Osteocyte (in vitro differentiated cells): ENCODE measurements at places on chromosomes 4 and X. TPM values are rescaled to one million over a fixed set of nuclear protein-coding genes. Genes with fewer than 3 reads are reported as not detected.

CXCL8 gene
- total RNA-seq: 32.4 and 33.5 TPM in 2 replicates

AMMECR1 gene
- 10.1 and 10.9 TPM in 2 replicates for total RNA-seq

SUV39H1 gene
- 4.5 and 5.1 TPM in 2 replicates for total RNA-seq

SPANXD gene
- total RNA-seq: not detected in 2 replicates

DNA sequence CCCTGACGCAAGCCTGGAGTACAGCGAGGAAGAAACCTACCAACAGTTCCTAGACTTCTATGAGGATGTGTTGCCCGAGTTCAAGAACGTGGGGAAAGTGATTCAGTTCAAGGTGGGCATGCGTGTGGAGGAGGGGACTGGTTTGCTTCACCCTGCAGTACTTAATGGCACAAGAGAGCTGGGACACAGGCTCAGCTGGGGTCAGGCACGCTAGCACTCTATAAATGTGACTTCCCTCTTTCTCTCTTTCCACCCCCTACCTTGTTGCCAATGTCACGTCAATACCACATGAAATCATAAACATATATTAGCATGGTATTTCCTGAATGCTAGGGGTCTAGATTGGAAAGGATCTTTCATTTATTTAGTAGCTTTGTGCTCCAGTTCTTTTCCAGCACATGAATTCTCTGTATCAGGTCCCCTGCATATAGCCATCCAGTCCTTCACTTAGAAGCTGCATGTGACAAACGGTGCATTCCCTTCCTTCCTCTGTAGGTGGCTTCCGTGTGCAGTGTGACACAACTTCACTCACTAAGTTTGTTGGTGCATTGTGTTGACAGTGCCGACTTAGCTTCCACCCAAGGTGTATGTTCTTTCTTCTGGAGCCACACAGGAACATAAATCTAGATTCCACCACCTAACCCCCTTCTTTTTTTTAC lies 25.6 kb downstream of the ZRSR2 start:
- no peak for DNase-seq

DNA sequence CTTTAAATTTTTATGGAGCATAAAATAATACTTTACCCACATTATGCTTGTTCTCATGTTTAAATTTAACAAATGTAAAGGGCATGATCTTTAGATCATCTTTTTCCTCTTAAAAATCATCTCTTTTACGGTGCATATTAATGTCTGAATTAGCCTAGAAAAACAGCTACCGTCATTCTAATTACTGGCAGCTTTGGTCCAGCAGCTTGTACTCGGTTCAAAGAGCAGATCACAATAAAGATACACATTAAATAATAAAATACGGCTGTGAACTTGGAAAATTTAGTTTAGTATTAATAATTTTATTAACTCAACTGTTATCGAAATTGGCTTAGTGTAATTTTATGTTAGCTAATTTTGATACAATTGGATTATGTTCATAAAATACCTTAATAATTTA lies 19.1 kb downstream of the CCSER1 start:
- no peak for DNase-seq

DNA sequence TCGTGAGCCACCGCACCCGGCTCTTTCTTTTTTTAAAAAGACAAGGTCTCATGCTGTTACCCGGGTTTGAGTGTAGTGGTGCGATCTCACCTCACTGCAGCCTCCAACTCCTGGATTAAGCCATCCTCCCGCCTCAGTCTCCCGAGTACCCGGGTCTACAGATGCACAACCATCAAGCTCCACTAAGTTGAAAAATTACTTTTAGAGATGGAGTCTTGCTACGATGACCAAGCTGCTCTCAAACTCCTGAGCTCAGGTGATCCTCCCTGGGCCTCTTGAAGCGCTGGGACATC lies 2.0 kb downstream of the SLC25A6 start:
- DNase-seq: no peak

GRCh38 chr4:73974352-73974751 lies 7.5 kb downstream of the PF4 start:
- DNase-seq: no peak

DNA sequence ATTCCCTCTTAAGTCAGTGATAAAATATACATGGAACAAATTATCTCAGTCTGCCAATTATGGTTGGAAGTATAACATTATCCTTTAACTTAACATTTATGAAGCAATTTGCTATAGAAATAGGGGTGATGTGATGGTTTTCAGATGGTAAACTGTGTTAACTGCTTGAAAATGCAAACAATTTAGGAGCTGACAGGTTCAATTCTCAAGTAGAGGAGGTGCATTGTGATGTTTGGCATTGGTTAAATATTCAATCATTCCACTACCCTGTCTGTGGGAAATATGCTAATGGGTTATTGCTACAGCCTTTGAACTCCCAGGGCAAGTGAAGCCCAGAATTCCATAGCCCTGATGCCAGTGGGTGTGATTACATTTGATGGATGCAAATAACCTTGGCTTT lies 243.4 kb upstream of the GK2 start:
- DNase-seq: no peak

GRCh38 chr4:114085611-114086345 lies 106.3 kb upstream of the ARSJ start:
- no peak for DNase-seq

GRCh38 chr4:20253735-20254409 lies 2.2 kb downstream of the SLIT2 start:
- DNase-seq: peak; percentile 86

DNA sequence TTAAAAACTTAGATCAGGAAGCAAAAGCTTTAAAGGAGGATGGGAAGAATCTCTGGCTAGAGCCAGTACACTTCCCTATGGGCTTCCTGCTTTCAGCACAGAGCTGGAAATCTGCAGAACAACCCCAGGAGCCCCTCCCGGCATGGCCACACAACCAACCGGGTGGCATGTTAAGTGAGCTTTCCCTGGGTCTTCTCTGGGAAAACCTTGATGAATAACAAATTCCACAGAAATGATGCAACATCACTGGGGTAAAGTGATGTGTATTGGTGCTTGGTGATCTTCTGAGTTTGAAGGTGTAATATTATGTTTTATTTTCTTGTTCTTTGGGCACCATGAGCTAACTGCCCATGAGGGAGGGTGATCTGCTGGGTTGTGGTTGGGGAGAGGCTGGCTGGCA lies 22.1 kb downstream of the NHS start:
- no peak for DNase-seq
